GM04503 (cell line): ENCODE measurements at places on chromosomes 16 and 17.

DNA sequence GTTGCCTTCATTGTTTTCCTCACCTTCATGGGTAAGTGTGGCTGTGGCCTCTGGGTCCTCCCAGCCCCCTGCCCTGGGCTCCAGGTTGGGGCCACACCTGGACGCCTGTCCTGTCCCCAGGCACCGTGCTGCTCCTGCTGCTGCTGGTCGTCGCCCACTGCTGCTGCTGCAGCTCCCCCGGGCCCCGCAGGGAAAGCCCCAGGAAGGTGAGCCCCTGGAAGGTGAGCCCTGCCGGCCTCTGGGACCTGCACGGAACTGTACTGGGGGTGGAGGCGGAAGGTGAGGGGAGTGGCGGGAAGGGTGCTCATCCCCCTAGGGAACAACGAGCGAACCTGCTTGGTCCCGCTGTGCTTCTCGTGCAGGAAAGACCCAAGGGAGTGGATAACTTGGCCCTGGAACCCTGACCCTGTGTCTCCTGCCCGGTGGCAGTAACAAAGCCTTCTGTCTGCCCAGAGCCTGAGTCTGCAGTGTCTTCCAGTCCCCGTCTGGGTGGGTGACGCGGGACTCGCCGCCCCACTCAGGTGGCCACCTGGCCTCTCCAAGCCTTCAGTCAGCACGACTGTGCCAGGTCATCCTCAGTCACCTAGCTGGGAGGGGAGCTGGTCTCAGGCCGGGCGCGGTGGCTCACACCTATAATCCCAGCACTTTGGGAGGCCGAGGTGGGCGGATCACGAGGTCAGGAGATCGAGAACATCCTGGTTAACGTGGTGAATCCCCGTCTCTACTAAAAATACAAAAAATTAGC is 831 bp downstream of the SMIM22 start:
- no peak for DNase-seq

- no peak for DNase-seq
Measured at GRCh38 chr16:57700781-57701551, 6.4 kb downstream of the DRC7 start.

DNA sequence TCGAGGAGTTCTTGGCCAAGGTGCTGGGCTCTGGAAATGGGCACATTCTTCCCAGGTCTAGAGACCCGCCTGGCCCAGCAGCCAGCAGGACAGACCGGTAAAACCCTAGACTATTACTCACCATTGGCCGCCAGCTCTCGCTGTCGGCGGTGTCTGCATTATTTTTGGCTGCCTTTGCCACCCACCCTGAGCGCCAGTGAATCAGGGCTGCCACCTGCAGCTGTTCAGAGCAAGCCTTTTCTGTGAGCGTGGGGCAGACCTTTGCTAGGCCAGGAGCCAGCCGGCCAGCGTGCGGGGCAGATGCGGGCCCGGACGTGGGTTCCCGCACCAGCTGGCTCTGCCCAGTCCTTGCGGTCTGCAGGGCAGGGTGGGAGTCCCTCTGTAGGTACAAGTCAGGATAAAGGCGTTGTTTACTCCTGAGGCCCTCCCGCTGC is 15.8 kb upstream of the CLEC18A start:
- no peak for DNase-seq

GRCh38 chr17:66114609-66115008 is 77.3 kb downstream of the CEP112 start:
- DNase-seq, result no peak

DNA sequence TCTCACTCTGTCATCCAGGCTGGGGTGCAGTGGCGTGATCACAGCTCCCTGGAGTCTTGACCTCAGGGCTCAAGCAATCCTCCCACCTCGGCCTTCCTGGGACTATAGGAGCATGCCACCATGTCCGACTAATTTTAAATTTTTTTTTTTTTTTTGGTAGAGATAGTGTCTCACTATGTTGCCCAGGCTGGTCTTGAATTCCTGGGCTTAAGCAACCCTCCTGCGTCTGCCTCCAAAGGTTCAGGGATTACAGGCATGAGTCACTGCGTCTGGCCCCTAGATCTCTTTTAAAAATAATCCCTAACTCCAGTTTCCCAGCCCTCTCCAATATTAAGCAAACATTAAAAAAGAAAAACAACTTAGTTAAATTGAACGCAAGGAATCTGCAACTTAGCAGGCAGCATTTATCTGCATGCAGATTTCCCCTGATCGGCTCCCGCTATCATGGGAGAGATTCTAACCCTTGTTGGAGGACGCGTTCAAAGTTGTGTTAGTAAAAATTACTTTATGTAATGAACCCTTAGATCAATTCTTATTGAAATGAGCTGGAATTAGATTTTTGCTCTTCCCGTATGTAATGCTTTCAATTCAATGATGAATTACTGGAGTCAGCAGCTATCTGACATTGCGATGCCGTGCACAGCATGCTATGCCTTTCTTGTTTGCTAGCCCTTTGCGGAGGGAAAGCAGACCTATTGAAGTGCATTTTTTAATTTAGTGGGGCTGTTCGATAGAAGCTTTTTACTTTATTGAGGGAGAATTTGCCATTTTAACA is 171.7 kb downstream of the HAPSTR1 start:
- DNase-seq, result no peak

- DNase-seq, result peak; percentile 59
Measured at GRCh38 chr16:70476272-70477020, 22.1 kb downstream of the FCSK start.

DNA sequence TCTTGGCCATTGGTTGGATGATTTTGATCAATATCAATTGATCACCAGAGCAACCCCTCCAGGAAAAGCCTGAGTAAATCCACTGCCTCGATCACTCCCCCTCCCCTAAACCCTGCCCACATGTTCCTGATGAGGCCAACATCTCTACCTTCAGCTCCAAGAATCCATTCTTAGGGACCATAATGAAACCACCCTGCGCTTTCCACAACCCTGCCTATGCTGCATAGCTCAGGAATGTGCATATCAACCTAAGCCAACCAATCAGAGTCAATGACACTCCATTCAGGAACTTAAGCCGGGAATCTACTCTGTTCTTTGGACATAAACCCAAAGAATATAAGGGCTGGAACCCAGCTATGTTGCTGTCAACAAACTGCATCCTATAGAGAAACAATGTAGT is 86.3 kb downstream of the MYH11 start:
- DNase-seq, result no peak

- DNase-seq, result no peak
Measured at GRCh38 chr16:4800290-4801041, 2.0 kb downstream of the ROGDI start.

- DNase-seq, result no peak
Measured at GRCh38 chr16:83791916-83792315, 15.9 kb upstream of the HSBP1 start.

DNA sequence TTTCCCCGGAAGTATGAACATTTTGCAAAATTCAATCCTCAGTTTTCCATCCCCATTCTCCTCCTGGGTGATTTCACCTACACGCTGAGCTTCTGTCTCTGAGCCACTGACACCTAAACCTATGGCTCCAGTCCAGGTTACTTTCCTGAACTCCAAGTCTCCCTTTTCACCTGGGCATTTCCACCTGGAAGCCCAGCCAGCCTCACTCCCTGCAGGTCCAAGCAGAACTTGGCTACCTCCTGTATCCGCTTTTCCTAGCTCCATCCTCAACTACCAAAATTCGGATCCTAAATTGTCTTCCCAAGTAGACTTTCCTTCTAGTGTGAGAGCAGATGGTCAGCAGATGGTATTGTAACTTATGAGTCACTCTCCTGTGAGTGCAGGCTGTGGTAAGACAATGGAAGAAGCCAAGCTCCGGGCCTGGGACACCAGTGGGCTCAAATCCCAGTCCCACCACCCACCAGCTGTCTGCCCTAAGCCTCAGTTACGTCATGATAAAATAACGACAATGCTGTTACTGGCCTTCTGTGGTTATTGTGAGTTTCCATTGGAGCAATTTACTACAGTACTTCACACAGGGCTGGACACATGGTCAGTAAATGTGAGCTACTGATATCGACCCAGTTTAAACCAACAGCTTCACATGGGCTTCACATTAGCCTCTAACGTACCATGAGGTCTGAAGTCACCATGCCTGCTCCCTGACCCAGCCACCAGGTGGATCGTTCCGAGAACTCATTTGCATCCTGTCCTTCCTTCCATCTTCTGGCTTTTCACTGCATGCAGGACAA is 33.3 kb downstream of the PECAM1 start:
- peak; percentile 95 for DNase-seq

- DNase-seq, result no peak
Measured at GRCh38 chr16:54165174-54165911, 121.2 kb downstream of the IRX3 start.

DNA sequence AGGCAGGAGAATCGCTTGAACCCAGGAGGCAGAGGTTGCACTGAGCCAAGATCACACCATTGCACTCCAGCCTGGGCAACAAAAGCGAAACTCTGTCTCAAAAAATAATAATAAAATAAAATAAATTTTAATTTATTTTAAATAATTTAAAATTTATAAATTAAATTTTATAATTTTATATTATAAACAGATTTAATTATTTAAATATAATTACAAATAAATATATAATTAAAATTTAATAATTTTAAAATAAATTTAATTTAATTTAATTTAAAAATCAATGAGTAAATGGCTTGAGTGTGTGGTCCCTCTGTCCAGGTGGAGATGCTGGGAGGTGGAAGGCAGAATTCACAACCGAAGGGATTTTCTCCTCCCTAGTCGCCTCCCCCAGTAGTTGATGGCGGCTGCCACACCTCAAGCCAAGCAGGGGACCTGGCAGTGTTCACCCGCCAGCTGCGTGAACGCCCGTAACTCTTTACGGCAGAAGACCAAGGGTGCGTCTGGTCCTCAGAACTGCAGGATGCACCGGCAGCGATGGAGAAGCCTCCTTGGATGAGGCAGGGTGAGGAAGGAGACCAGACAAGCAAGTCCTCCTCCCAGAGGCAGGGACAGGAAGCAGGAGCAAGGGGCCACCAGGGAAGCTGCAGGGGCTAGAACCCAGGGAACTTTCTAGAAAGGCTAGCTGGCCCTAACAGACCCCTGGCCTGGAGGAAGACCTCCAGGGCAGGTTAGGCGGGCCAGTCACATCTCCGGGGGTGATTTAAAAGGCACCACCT is 22.9 kb upstream of the KRT17 start:
- no peak for DNase-seq

DNA sequence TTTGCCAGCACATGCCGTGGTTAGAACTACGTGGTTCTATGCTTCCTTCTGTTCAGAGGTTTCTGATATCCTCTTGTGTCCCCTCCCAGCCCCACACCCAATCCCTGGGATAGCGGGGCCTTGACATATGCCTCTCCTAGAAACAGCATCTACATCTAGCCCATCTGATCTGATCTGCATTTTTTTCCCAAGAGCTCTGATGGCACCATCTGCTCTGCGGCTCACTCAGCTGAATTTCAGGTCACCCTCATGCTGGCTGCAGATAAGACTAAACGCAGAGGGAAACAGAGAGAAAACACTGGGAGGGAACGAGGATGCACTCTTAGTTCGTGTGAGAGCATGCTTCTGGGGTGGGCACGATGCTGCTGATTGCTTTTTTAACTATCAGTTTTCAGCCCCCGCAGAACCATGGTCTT is 10.7 kb downstream of the WIPI1 start:
- no peak for DNase-seq

- no peak for DNase-seq
Measured at GRCh38 chr17:296906-297690, 55.5 kb downstream of the RPH3AL start.

- no peak for DNase-seq
Measured at GRCh38 chr17:63652106-63652505, 29.9 kb downstream of the MAP3K3 start.

- DNase-seq, result no peak
Measured at GRCh38 chr17:48213797-48214196, 106.2 kb downstream of the SNX11 start.

DNA sequence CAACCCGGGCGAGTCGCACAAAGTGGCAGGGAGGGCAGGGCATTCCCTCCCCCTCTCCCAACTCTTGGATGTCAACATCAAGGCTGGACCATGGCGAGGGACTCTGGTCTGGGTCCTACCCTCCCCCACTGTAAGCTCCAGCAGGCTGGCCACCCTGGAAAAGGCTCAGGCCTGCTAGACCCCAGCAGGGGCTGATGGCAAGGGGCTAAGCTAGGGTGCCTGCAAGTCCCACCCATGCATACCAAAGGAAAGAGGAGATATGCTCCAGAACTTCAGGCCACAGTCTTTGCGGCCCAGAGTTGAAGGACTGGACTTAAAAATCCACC is 19.9 kb downstream of the ST3GAL2 start:
- DNase-seq, result no peak

DNA sequence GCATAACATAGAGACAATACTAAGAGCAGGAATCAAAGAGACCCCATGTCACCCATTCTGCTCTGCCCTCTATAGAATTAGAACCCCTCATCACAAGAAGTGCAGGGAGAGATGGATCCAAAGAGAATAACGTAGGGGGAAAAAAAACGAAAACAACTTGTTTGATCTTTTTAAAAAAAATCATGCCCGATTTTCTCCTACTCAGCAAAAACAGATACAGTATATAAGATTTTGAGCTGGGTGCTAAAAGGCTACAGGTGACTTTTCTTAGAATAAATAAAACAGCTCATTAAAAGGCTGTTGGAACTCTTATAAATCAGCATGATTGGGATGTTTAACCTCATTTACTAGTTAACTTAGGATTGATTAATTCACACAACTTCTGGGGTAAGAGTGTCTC is 17.4 kb downstream of the UBN1 start:
- no peak for DNase-seq

DNA sequence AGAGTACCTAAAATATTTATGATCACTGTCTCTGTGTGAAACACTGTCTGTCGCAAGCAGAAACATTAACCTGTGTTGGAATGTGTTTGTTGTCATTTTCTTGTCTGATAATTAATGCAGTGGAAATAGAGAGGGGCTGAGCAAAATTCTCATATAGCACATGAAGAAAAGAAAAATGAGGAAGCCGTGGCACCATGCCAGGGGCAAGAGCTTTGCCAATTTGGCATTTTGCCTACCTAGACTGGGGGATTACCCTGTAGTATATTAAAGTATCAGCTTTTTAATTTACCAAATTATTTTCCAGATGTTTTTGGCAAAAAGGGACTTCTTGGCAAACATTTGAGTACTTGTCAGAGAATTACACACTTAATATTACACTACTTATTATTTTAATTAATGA is 1326.6 kb upstream of the GOT2 start:
- no peak for DNase-seq

GRCh38 chr17:1928976-1929375 is 96.2 kb downstream of the RTN4RL1 start:
- no peak for DNase-seq

DNA sequence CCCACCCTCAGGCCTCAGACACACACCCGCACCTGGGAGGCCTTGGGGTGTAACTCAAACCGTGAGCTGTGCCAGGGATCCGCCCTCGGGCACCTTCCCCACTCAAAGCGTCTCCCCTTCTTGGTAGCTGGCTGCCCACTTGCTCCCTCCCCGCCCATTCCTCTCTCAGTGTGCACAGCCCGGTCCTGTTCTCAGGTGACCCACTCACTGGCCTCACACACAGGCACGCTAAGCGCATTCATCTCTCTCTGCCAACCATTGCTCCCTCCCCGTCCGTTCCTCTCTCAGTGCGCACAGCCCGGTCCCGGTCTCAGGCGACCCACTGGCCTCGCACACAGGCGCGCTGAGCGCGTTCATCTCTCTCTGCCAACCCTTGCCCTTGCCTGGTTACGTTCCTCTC is 20.8 kb downstream of the WDR45B start:
- no peak for DNase-seq
